Body of pancreas (tissue), 4 donors: ENCODE measurements at places on chromosomes 6 and 20. TPM values are rescaled to one million over a fixed set of nuclear protein-coding genes. Genes with fewer than 3 reads are reported as not detected.

- no peak for DNase-seq
- H3K4me3 ChIP-seq: no peak overlapping the region
- no peaks in the 10 kb centered on the region for H3K36me3 ChIP-seq
These were observed 20.2 kb downstream of the RAMACL start for GRCh38 chr6:166566026-166567011.

- DNase-seq: no peak
- H3K27me3 ChIP-seq: no peaks in the 10 kb centered on the region
- H3K36me3 ChIP-seq: peaks cover 20% of the 10 kb centered on the region
- H3K27ac ChIP-seq: no peak overlapping the region
These were observed 9.9 kb downstream of the SRSF6 start for GRCh38 chr20:43467589-43467988.

DNA sequence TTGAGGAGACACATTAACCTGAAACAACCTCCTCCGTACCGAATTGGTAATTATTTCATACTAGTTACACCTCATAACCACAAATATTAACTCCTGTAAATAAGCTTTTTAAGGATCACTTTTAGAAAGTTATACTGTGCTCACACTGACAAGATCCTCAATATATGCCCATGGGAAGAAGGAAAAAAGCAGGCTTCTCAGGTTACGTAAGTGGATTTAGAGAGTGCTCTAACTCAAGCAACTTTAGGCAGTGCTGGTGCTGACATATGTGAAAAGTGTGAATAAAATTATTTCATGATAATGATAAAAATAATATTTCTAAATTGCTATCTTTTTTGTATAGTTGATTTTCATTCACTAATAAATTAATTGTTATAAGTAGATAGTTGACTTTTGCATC lies 76.1 kb downstream of the PRKN start:
- H3K4me1 ChIP-seq: no peaks in the 10 kb centered on the region
- no peak for DNase-seq
- no peaks in the 10 kb centered on the region for H3K36me3 ChIP-seq
- H3K4me3 ChIP-seq: no peak overlapping the region
- no peaks in the 10 kb centered on the region for H3K27me3 ChIP-seq
- H3K27ac ChIP-seq: no peak overlapping the region

- no peak overlapping the region for H3K4me3 ChIP-seq
- no peak for DNase-seq
- H3K36me3 ChIP-seq: no peaks in the 10 kb centered on the region
- no peaks in the 10 kb centered on the region for H3K4me1 ChIP-seq
These were observed 28.8 kb upstream of the VEGFA start for GRCh38 chr6:43740961-43741764.

DNA sequence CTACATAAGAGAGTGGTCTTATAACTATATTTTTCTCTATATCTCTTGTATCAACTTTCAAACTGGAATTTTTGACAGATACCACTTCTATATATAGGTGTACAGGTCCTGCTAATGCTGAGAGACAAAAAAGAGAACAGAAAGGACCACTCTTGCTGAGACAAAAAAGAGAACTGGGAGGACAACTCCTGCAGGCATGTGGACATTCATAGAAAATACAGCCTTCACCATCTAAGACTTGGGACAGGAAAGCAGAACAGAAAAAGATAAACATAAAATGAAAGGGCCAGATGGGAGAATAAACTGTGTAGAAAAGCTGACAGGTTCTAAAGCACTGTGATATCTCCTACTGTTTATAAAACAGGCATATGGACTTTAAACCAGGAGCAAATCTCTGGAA lies 541.0 kb upstream of the ADGRB3 start:
- no peaks in the 10 kb centered on the region for H3K27me3 ChIP-seq
- no peak for DNase-seq
- H3K36me3 ChIP-seq: no peaks in the 10 kb centered on the region
- H3K4me3 ChIP-seq: no peak overlapping the region
- no peak overlapping the region for H3K27ac ChIP-seq

GRCh38 chr20:11654766-11655165 lies 262.9 kb upstream of the BTBD3 start:
- H3K27ac ChIP-seq: no peak overlapping the region
- no peaks in the 10 kb centered on the region for H3K36me3 ChIP-seq
- no peaks in the 10 kb centered on the region for H3K4me1 ChIP-seq
- no peaks in the 10 kb centered on the region for H3K27me3 ChIP-seq
- DNase-seq: no peak
- no peak overlapping the region for H3K4me3 ChIP-seq

GRCh38 chr6:113120582-113121285 lies 736.4 kb upstream of the MARCKS start:
- no peak overlapping the region for H3K4me3 ChIP-seq
- H3K4me1 ChIP-seq: no peaks in the 10 kb centered on the region
- H3K27ac ChIP-seq: no peak overlapping the region
- no peaks in the 10 kb centered on the region for H3K36me3 ChIP-seq
- no peaks in the 10 kb centered on the region for H3K27me3 ChIP-seq

GRCh38 chr6:21360336-21360735 lies 233.2 kb upstream of the SOX4 start:
- DNase-seq: peak; percentile 28
- H3K4me3 ChIP-seq: no peak overlapping the region
- H3K27ac ChIP-seq: no peak overlapping the region
- no peaks in the 10 kb centered on the region for H3K36me3 ChIP-seq
- H3K27me3 ChIP-seq: no peaks in the 10 kb centered on the region

DNA sequence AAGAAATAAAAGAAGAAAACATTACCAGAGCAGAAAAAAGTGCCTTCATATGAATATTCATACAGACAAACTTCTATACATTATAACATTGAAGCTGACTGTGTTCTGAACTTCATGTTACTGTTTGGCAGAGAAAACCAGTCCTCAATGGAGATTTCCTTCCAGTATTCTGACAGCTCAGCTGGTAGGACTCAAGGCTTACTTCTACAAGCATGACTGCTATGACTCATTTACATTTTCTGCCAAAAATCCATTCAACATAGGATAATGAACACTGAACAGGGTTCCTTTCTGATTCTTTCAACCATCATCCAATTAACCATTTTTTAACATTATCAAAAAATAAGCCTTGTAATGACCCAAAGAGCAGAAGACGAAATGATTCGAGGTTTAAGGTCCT lies 25.4 kb downstream of the COL9A1 start:
- no peak for DNase-seq
- no peak overlapping the region for H3K4me3 ChIP-seq
- no peaks in the 10 kb centered on the region for H3K27me3 ChIP-seq
- no peak overlapping the region for H3K27ac ChIP-seq

DNA sequence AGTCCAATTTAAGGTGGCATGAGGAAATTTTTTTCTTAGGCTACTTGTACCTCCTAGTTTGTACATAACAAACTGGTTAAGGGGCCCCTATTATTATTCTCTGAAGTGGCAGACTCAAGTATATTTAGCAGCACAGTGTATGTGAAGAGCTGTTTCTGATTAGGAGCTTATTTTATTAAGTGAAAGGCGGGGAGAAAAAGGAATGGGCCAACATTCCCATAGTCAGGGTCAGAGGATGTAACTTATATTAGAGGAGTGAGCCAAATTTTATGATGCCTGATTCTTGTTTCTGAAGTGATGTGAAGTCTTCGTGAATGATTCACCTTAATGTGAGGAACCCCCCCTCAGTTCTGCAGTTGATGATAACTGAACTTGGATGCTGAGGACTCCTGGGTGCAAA lies 2.8 kb downstream of the HECA start:
- H3K36me3 ChIP-seq: no peaks in the 10 kb centered on the region
- H3K27me3 ChIP-seq: no peaks in the 10 kb centered on the region
- H3K27ac ChIP-seq: no peak overlapping the region
- peaks cover 28% of the 10 kb centered on the region for H3K4me1 ChIP-seq
- H3K4me3 ChIP-seq: no peak overlapping the region
- no peak for DNase-seq

- H3K27me3 ChIP-seq: no peaks in the 10 kb centered on the region
- no peaks in the 10 kb centered on the region for H3K36me3 ChIP-seq
- no peaks in the 10 kb centered on the region for H3K4me1 ChIP-seq
These were observed 118.3 kb upstream of the GGTLC1 start for GRCh38 chr20:24106801-24107445.

GRCh38 chr6:111024681-111025080 lies 42.8 kb downstream of the RPF2 start:
- no peak overlapping the region for H3K4me3 ChIP-seq
- no peak for DNase-seq
- peaks cover under 1% of the 10 kb centered on the region for H3K4me1 ChIP-seq
- peaks cover 11% of the 10 kb centered on the region for H3K36me3 ChIP-seq

DNA sequence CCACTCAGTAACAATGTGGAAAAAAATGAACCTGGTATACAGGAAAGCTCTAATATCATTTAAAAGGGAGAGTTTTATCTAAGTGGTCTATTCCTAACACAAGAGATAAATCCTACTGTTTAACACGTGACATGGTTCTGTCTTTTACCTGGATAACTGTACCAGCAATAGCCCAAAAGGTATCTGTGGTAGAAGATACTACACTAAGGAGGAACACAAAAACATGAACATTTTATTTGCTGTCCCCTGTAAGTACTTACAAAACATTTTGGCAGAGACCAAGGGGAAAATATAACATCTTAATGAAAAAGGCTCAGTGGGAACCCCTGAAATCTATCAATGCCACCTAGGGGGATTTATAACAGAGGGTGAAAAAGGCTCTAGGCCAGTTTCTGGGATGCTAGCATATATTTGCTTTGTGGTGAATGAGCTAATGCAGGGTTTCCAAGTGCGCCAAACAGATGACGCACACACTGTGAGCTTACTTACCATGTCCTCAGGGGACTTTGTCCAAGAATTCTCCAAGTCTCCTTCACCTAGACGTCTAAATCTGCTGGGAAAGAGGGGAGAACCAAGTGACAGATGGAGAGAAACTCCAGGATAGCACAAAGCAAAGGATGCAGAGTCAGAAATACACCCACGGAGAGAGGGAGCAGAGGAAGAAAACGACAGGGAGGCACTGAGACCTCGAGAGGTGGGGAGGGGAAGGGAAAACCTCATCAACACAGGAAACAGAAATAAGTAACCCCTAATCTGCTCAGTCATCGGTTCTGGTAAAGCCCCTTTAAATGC lies 147.9 kb upstream of the PRND start:
- no peaks in the 10 kb centered on the region for H3K27me3 ChIP-seq
- H3K36me3 ChIP-seq: no peaks in the 10 kb centered on the region
- no peak overlapping the region for H3K4me3 ChIP-seq

- H3K4me1 ChIP-seq: no peaks in the 10 kb centered on the region
- no peaks in the 10 kb centered on the region for H3K36me3 ChIP-seq
- no peak for DNase-seq
- no peaks in the 10 kb centered on the region for H3K27me3 ChIP-seq
- H3K27ac ChIP-seq: no peak overlapping the region
- H3K4me3 ChIP-seq: no peak overlapping the region
These were observed 69.0 kb downstream of the BTBD9 start for GRCh38 chr6:38570750-38571149.

DNA sequence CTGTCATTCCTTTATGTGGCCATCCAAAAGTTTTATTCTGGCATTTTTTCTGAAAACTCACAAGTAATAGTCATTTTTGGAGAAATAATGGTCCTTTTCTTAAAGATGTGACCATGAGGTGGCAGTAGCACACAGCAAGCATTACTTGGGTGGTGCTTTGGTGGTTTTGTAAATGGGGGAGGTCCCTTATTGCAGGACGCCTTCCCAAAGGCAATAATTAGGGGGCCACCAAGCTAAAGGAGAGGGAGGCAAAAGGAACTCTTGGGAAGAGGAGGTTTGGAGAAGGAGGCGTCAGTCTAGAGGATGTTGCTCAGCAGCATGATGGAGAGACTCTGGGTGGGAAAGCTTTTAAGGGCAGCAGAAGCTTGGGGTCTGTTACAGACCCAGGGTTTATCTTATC lies 422.6 kb upstream of the MMS22L start:
- H3K4me1 ChIP-seq: no peaks in the 10 kb centered on the region
- H3K4me3 ChIP-seq: no peak overlapping the region
- H3K36me3 ChIP-seq: no peaks in the 10 kb centered on the region
- no peak overlapping the region for H3K27ac ChIP-seq

DNA sequence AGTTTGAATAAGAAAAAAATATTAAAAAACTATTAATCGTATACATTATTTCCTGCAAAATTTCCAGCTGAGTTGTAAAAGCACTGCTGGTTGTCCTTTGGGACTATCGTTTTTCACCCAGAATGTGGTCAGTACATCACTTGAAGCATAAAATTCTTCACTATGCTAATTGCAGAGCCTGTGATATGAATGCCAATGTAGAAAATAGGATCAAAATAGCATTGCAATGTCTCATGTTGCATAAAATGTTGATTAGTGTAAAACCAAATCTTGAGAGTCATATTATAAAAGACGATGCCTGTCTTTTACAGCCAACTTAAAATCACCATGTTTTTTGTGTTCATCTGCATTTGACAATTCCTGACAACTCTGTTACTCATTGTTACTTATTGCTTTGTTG lies 207.7 kb downstream of the MMUT start:
- H3K27me3 ChIP-seq: no peaks in the 10 kb centered on the region
- no peak overlapping the region for H3K27ac ChIP-seq
- no peak for DNase-seq
- no peaks in the 10 kb centered on the region for H3K4me1 ChIP-seq
- no peak overlapping the region for H3K4me3 ChIP-seq
- no peaks in the 10 kb centered on the region for H3K36me3 ChIP-seq

- H3K4me1 ChIP-seq: no peaks in the 10 kb centered on the region
- H3K27ac ChIP-seq: no peak overlapping the region
- H3K4me3 ChIP-seq: no peak overlapping the region
- H3K36me3 ChIP-seq: no peaks in the 10 kb centered on the region
- no peaks in the 10 kb centered on the region for H3K27me3 ChIP-seq
These were observed 434.1 kb upstream of the MMS22L start for GRCh38 chr6:97717086-97717485.

GRCh38 chr20:58464838-58465237 lies 50.4 kb downstream of the APCDD1L start:
- no peak overlapping the region for H3K27ac ChIP-seq
- no peaks in the 10 kb centered on the region for H3K27me3 ChIP-seq
- H3K4me1 ChIP-seq: no peaks in the 10 kb centered on the region
- DNase-seq: no peak

GRCh38 chr20:17803765-17804164 lies 104.0 kb downstream of the BANF2 start:
- no peak overlapping the region for H3K4me3 ChIP-seq
- H3K4me1 ChIP-seq: peaks cover 38% of the 10 kb centered on the region
- H3K36me3 ChIP-seq: no peaks in the 10 kb centered on the region
- DNase-seq: no peak
- no peak overlapping the region for H3K27ac ChIP-seq

The OR12D3 gene
- not detected for total RNA-seq

The PXDC1 gene
- 30.9 TPM for total RNA-seq

The LBP gene
- total RNA-seq: not detected

The TCF21 gene
- 2.3 TPM for total RNA-seq

The ABHD16B gene
- total RNA-seq: not detected

The DLK2 gene
- not detected for total RNA-seq

The GLO1 gene
- total RNA-seq: 22.7 TPM

The FUT9 gene
- 9.2 TPM for total RNA-seq

The TMEM151B gene
- 0.66 TPM for total RNA-seq

The HLA-E gene
- 216 TPM for total RNA-seq

The SLX4IP gene
- 4.3 TPM for total RNA-seq

The WFDC10B gene
- not detected for total RNA-seq

The DSTN gene
- total RNA-seq: 103 TPM

The BEND3 gene
- 2.1 TPM for total RNA-seq

The POPDC3 gene
- not detected for total RNA-seq

The SH3BGRL2 gene
- total RNA-seq: 29.1 TPM

The SUMO4 gene
- total RNA-seq: 1.3 TPM

The MUC21 gene
- not detected for total RNA-seq
